ENCODE measurements at places on chromosomes 4 and X.

DNA sequence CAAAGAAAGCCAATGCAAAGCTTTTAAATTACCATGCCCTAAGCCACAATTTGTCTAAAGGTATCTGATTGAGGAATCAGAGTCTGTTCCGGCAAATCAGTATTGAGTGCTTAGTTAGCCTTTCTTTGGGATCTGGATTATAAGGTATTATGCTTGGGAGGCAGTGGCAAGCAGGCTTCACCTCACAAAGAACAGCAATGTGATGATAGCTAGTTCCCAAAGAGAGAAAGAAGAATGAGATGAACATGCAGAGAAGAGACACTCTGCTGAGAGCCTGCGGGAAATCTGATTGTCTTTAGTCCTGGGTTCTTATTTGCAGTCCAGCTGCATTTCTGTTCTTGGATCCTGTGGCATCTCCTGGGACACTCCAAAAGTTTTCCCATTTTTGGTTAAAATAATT is 35.2 kb downstream of the WDFY3 start:
- no peak for DNase-seq

GRCh38 chrX:114584983-114585842 is 1.3 kb downstream of the HTR2C start:
- DNase-seq = no peak

- DNase-seq = no peak
Measured at GRCh38 chrX:12263211-12263610, 124.9 kb downstream of the FRMPD4 start.

DNA sequence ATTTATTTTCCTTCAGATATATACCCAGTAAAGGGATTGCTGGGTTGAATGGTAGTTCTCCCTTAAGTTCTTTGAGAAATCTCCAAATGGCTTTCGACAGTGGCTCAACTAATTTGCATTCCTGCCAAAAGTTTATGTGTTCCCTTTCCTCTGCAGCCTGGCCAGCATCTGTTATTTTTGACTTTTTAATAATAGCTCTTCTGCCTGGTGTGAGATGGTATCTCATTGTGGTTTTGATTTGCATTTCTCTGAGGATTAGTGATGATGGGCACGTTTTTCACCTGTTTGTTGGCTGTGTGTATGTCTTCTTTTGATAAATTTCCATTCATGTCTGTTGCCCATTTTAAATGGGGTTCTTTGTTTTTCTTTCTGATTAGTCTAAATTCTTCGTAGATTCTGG is 375.2 kb downstream of the UBE2NL start:
- no peak for DNase-seq

DNA sequence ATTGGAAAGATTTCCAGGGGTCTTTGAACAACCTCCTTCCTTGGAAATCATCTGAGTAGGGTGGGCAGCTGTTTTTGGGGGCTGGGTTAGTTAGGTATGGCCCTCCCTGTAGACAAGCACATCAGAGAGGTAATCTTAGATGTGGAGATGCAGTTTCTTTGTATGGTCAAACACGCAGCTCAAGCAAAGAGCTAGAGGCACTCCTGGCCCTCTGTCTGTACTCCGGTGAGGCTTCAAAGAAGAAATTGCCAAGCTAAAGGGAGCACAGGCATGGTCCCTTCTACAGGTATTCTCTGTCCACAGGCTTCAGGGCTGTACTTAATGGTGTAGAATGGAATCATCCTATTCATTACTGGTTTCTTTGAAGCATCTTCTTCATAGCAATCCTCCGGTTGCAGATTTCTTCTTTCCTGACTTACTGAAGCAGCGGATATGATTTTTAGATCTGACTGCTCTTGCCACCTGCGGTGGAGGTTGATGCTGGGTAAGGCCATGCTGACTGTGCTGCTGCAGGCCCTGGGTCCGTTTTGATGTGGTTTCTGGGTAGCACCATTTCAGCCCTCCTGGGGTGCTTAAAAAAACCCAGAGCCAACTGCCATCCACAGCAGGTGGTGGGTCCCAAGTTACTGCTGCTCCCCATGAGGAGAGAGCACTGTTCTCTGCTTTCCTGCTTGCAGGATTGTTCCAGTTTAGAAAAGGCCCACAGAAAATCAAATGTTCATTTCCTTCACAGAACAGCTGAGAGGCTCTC is 318.9 kb upstream of the GATB start:
- no peak for DNase-seq

DNA sequence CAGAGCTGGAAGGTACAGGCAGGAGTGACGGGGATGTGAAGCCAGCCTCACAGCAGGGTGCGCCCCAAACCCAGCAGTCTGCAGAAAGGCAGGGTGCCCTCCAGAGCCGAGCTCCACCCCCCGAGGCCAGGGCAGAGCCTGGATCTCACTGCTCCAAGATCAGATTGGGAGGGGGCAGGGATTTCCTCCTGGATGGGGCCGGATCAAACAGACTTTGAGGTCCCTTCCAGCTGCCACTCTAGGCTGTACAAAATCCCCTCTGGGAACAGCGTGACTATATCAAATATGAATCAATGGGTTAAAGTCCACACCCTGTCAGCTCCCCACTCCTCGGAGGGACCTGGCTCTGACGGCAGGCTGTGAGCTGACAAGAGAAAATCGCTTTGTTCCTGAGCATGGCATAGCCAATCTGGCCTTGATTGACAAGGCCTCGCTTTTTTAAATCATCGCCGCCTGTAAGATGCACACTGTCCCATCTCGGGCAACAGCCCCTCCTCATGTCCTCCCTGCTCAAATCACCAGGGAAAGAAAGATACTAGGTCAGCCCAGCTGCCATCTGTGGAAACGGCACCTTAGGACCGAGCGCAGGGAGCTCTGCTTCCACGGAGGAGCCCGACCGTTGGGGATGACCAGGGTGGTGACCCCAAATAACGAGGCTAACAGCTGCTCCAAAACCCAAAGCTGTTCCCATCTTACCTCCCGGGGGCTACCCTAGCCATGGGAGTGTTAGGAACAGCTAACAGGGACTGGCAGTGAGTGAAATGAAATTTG is 39.9 kb downstream of the PSAPL1 start:
- DNase-seq = peak; percentile 60

- no peak for DNase-seq
Measured at GRCh38 chr4:41013746-41014145, 200.6 kb downstream of the APBB2 start.

DNA sequence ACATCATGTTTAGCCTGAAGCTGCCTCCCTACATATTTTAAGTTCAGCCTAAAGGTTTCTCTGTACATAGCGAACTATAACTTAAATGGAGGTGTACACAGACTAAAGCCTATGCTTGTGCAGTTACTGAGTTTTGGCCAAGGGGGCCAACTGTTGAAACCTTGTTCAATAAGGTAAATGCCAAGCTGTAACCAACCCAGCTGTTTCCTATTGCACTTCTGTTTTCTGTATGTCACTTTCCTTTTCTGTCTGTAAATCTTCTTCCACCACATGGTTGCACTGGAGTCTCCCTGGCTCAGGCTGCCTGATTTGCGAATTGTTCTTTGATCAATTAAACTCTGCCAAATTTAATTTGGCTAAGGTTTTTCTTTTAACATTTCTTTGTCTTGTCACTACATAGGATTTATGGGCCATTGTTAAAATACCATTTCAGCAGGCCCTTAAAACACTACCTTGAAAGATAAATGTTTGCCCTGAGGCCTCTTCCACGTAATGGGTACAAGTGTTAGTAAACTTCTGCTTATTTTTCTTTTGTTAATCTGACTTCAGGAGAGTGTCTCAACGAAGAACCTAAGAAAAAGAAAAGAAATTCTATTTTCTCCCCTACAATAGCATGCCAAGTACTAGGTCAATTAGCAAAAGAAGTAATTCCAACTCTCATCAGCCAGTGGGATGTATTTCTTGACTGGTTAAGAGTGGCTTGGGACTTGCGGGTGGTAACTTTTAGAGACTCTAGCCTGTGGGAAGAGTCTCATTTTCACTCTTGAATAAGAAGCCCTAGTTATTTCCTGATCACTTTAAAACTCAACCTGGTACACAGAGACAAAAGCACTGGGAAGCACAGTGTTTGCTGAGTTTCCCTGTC is 45.7 kb upstream of the PRSS12 start:
- no peak for DNase-seq

GRCh38 chrX:111511477-111511876 is at the start of gene SERTM2:
TSS of gene SERTM2 (plus strand) at chrX:111511645. CDS start at chrX:111518858, 7,213 bp downstream.
- no peak for DNase-seq
